ENCODE measurements at places on chromosomes 6 and 20.
A peak's percentile ranks its signal among the peaks of the same experiment; 100 is the strongest.

DNA sequence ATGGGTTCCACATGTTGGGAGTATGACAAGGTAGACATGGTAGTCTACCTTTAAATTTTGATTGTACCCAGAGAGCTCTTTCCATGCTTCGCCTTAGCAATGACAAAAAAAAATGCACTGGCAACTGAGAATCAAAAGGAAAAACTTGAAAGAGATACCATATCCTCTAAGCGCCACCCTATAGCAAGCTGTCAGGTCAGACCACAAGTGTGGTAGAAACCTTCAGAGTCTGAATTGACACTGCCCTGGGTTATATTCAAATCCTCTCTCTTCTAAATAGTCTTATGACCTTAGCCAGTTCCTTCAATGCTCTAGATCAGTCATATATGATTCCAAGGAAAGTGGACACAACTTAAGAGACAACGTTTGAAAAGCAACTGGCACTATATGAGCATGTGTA is 45.6 kb upstream of the SMLR1 start:
- H3K4me3 ChIP-seq, result no peak overlapping the region
- no peaks in the 10 kb centered on the region for H3K36me3 ChIP-seq
- H3K4me1 ChIP-seq, result peaks cover under 1% of the 10 kb centered on the region

GRCh38 chr6:47103931-47104330 is 61.8 kb upstream of the ADGRF1 start:
- DNase-seq, result no peak
- no peak overlapping the region for H3K4me3 ChIP-seq
- no peaks in the 10 kb centered on the region for H3K36me3 ChIP-seq
- peaks cover 10% of the 10 kb centered on the region for H3K4me1 ChIP-seq

GRCh38 chr6:143744551-143745165 is 66.9 kb downstream of the PHACTR2 start:
- H3K4me1 ChIP-seq, result peaks cover 65% of the 10 kb centered on the region
- no peaks in the 10 kb centered on the region for H3K27me3 ChIP-seq
- peaks cover 2% of the 10 kb centered on the region for H3K36me3 ChIP-seq
- H3K4me3 ChIP-seq, result peak overlapping the region; percentile 52
- peak overlapping the region; percentile 98 for H3K27ac ChIP-seq
- DNase-seq, result no peak

DNA sequence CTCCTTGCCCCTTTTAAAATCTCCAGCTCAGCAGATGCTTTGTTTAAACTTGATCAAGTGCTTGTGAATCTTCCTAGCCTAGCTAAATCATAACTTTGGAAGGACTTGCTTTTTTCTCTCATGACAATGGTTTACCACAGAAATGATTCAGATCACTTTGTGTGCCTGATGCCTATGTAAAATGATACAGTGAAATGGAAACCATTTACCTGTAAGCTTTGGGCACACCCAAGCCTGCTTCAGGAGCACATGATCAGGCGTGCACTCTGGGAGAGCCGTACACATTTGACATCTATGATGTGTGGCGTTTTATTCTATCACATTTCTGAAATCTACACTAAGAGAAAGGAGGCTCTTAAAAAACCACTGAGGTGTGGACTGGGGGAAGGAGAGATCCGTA is 41.1 kb downstream of the PTPN1 start:
- peak overlapping the region; percentile 67 for H3K27ac ChIP-seq
- peaks cover 2% of the 10 kb centered on the region for H3K36me3 ChIP-seq
- H3K4me1 ChIP-seq, result peaks cover 9% of the 10 kb centered on the region
- DNase-seq, result no peak

Data from progenitor cell of endocrine pancreas (in vitro differentiated cells).